ENCODE measurements at places on chromosomes 6 and 20. TPM values are rescaled to one million over a fixed set of nuclear protein-coding genes. Genes with fewer than 3 reads are reported as not detected.

GRCh38 chr6:99789767-99790166 lies 183.1 kb downstream of the PRDM13 start:
- no peak for DNase-seq

DNA sequence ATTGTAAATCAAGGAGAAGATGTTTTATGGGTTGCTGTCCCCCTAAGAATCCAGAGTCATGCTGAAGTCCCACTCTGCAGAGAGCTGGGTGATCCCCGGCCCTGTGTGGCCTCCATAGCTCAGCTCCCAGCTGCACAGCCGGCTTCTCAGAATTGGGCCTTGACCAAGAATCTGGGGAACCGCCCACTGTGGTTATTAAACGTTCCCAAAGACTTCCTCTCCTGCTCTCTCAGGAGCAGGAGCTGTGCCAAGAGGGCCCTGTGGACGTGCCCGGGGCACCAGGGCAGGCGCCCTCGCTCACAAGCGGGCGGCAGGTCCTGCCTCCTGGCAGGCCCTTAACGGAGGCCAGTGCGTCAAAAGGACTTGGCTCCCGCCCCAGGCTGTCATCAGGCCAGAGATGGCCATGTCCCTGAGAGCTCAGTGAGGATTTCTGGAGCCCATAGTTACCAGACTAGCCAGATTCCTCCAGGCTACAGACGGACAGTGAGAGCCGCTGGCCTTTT lies 30.4 kb downstream of the ZC3H12D start:
- peak; percentile 91 for DNase-seq

DNA sequence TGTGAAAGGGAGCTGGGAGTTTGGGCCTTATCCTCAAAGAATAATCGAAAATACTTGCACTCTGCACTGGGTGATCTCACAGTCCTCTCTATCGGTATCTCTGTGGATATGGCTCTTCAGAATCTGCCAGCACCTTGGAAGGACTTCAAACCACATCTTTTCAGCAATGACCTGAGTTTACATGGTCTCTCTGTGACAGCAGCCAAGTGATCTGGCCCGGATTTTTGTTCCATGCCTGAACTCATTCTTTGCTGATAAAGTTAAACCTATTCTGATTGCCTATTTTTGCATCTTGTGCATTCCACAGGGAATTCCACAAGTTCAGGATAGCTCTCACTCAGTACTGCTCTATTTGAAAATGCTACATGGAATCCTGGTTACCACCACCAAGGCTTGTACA lies 98.9 kb downstream of the HDGFL1 start:
- no peak for DNase-seq

DNA sequence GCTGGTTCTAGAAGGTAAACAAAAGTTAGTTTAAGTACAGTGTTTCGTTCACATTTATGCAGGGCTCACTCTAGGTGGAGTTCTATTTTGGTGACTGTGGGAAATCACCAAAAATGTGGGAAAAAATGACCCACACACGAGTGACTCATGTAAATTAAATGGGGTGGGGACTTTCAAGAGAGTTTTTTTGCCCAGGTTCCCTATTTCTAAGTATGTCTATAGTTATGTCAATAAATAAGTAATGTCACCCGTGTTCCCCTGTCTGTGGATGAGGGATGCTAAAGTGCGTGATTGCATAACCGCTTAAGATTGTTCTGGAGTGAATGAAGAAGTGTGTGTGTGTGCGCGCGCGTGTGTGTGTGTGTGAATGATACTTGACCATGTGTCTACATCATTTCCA lies 69.1 kb downstream of the MYB start:
- DNase-seq: no peak

- DNase-seq: no peak
Measured at GRCh38 chr6:90970672-90971071, 383.8 kb upstream of the MAP3K7 start.

- no peak for DNase-seq
Measured at GRCh38 chr20:53379014-53379832, 214.4 kb downstream of the ZNF217 start.

DNA sequence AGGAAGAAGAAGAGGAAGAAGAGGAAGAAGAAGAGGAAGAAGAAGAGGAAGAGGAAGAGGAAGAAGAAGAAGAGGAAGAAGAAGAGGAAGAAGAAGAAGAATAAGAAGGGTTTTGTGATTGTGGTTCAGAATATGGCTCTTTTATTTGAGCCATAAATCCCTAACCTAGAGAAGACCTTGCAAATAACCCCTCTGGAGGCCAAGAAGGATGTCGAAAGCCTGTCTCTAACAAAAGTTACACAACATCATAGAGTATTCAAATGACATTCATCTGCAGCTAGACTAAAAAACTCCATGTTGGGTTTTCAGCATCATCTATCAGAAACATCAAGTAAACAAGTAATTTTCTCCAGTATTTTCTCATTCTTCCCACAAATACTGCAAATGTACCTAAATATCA lies 100.9 kb downstream of the RNASET2 start:
- DNase-seq: no peak

- DNase-seq: peak; percentile 85
Measured at GRCh38 chr6:158536084-158536890, 23.6 kb upstream of the TMEM181 start.

DNA sequence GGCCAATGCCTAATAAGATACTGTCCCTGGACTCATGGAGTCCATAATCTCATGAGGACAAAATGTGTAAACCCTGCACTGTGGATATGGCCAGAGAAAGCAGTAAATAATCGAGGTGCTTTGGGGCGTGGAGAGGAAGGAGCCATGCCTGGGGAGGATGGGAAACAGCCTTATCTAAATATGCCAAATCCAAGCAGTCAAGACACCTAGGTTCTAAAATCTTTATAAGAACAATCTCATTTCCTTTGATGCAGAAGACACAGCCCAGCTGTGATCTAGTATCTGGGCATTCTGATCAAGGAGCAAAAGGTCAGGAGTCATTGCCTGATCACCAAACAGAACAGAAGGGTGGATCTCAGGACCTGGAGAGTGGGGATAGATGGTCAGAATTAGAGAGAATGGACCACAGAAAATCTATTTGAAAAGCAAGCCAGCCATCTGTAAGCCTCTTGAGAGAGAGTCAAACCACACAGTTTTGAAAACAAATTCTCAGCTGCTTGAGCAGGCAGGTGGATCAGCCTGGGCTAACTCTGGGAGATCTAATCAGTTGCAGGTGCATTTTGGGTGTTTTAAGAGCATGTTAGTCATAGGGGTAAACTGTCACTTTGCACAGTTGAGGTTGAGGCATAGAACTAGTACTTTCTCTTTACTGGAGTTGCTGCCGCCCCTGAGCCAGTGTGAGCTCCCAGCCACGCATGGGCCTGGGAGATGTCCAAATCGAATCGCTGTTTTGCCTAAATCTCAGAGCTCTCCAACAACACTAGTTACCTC lies 130.8 kb upstream of the TNFAIP3 start:
- DNase-seq: no peak

DNA sequence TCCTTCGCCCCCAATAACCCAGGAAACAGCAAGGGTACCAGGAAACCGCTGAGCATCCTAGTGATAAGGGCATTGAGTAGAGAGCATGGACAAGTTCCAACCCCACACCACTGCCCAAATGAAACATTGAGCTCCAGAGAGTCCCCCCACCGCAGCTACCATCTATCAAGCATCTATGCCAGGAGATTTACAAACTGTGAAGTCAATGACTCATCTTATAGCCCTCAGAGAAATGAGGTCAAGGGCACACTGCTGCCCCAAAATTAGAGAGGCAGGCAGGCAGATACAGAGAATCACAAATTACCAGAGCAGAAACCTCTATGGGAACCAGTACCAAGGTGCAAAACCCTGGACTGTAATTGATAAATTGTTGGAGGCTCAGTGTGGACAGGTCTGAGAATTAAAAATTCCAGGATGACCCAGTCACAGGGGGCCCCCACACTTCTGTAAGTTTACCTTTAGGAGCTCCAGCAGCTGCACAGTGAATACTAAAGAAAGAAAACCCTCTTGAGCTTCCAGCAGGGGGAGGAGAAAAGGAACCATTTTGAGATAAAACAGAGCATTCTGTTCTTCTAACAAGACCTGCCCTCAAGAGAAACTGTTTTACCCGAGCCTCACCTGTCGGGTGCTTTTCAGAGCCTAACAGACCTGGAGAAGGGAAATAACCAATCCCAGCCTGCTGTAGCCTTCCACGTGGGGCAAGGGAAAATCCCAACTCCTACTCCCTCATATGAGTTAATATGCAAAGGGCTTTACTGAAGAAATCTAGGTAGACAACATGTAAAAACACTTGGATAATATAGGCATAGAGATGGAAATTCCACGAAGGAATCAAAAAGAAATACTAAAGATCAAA lies 118.0 kb upstream of the ARID1B start:
- DNase-seq: no peak

- DNase-seq: no peak
Measured at GRCh38 chr6:17892097-17892686, 95.2 kb downstream of the KIF13A start.

DNA sequence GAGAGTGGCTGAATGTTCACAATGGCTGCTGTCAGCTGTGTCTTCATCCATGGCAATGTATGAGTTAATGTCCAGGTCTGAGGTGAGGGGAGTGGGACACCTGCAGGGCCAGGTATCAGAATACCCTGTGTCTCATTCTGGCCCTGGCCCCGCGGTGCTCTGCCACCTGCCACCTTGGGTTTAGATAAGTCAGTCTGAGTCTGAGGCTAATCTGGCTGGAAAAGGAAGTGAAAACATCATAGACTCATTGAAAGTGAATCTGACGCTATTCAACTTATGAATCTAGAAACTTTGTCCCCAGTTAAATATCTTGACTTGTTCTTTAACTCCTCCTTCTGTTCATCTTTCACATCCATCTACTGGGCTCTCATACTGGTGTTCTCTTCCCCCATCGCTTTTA lies 267.1 kb upstream of the JAG1 start:
- DNase-seq: no peak

GRCh38 chr20:12916699-12917098 lies 92.1 kb upstream of the SPTLC3 start:
- no peak for DNase-seq

GRCh38 chr20:57194154-57194553 lies 72.3 kb downstream of the BMP7 start:
- DNase-seq: no peak

DNA sequence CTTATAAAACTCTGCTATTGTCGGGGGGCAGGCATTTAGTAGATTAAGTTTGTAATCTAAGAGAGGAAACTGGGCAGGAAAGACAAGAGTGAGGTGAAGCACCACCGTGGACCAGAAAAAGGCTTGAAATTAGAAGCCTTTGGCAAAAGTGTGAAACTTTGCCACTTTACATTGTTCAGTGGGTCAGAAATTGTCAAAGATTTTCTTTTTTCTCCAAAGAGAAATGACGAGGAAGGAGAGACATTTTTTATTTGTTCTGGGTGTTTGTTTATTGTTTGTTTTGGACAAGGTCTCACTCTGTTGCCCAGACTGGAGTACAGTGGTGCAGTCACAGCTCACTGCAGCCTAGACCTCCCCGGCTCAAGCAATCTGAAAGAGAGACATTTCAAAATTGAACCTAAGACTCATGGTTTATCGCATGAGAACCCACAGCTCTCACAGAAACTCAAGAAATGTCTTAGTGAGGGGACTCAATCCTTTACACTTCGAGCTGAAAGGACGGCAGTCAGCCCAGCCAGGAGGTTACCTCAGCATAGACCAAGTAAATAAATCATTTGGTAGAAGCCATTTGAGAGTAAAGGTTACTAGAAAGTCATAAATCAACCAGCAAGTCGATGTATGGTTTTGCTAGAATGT lies 262.8 kb upstream of the TAB2 start:
- DNase-seq: no peak

DNA sequence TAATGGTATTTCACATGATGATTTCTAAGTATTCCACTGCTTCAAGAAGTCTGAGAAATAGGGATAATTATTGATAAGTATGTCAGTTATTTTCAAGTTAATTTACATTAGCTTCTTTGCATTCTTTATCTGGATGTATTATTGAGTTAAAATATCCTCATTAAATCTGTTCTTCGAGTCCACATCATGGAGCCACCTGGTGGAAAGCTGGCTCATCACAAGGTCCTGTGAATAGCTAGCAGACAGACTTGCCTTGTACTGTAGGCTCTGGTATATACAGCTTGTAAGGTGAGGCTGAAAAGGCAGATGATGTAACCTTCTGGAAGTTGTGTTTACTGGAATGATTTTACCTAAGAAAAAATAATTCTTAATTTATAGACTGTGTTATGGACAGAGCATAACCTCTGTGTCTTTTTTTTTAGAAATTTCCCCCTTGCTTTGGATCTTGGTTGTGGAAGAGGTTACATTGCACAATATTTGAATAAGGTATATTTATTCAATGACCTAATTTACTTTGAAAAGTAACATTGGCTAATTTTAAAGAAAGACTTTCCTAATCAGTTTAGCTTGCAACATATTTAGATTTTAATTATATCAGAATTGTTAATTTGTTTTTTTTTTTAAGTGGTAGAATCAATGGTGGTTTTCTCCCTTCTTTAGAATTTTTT lies 3.5 kb downstream of the NDUFAF5 start:
- DNase-seq: peak; percentile 54

GRCh38 chr20:45342855-45343531 lies 5.2 kb downstream of the SDC4 start:
- peak; percentile 52 for DNase-seq

- no peak for DNase-seq
Measured at GRCh38 chr6:158514176-158514575, 45.7 kb upstream of the TMEM181 start.

DNA sequence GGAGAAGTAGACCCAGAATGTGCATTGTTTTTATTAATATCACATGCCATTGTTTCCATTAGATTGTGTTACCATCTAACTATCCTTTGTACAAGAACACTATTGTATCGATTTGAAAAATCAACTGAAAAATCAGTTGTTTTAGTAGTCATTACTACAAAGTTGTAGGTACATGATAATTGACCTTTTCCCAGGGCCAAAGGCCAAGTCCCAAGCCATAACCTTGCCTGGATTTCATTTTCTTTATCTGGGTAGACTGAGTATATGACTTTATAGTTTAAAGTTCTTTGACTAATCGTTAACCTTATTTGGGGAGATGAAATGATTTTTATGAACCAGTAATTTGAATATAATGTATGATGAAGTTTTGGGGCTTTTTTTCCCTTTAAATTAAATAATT lies 79.0 kb upstream of the C20orf144 start:
- no peak for DNase-seq

- DNase-seq: peak; percentile 58
Measured at GRCh38 chr6:147204060-147204785, at the start of gene STXBP5. Gene STXBP5, plus strand, starts transcription at chr6:147204417. Its CDS starts 116 bp downstream, at chr6:147204533.

DNA sequence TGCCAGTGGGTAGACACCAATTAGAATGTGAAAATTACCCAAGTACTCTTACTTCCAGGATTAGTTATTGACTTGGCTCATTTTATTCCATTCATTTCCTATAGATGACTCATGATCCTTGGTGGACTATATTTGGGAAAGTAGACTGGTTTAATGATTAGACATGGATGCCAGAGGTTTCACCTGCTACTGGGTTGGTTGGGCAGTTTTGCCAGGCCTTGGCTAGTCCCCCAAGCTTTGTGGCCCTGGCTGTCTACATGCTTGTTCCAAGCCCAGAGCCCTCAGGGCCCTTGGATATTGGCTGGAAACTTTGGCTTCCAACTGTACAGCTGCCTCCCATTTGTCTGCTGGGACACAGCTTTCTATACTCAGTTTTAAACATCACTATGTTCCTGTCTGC lies 104.1 kb downstream of the ZFP64 start:
- DNase-seq: no peak

SLC44A4 gene
- total RNA-seq: 988 TPM

BPI gene
- not detected for total RNA-seq

TSBP1 gene
- not detected for total RNA-seq

MCM8 gene
- 5.9 TPM for total RNA-seq

MUC22 gene
- not detected for total RNA-seq

ZC2HC1B gene
- not detected for total RNA-seq

RAB23 gene
- 16.6 TPM for total RNA-seq

KIAA1755 gene
- total RNA-seq: 0.34 TPM

ZFP57 gene
- total RNA-seq: not detected

DSP gene
- 213 TPM for total RNA-seq

ADA gene
- total RNA-seq: 3.4 TPM
